ENCODE measurements at places on chromosomes 3 and 15.

GRCh38 chr3:58568572-58569286 lies 8.5 kb downstream of the FAM107A start:
- peak; percentile 82 for DNase-seq

GRCh38 chr3:85780806-85781205 lies 822.0 kb downstream of the CADM2 start:
- peak; percentile 82 for DNase-seq

GRCh38 chr3:154625756-154626155 lies 195.8 kb upstream of the GPR149 start:
- DNase-seq, result no peak

- no peak for DNase-seq
Measured at GRCh38 chr3:149003653-149004305, 12.4 kb downstream of the GYG1 start.

- DNase-seq, result no peak
Measured at GRCh38 chr3:113712129-113712528, 15.7 kb upstream of the USF3 start.

DNA sequence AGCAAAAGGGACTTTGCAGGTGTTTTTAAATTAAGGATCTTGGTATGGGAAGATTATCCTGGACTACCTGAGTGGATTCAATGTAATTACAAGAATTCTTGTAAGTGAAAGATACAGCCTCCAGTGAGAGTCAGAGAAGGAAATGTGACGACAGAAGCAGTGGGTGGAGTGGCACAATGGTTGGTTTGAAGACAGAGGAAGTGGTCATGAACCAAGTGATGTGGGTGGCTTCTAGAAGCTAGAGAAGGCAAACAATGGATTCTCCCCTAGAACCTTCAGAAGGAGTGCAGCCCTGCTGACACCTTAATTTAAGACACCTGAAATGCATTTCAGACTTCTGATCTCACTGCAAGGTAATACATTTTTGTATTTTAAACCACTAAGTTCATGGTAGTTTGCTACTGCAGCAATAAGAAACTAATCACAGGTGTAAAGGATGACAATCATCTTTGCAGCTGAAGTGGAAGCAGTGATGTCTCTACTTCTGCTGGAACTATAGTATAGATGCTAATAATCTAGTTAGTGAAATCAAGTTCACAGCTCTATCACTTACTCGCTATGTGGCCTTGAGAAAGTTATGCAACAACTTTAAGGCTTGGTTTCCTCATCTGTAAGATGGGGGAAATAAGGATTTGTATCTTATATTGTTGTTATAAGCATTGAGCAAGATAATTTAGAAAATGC lies 403.4 kb upstream of the SUCLG2 start:
- DNase-seq, result no peak

- no peak for DNase-seq
Measured at GRCh38 chr3:71089271-71089847, 494.2 kb downstream of the FOXP1 start.

DNA sequence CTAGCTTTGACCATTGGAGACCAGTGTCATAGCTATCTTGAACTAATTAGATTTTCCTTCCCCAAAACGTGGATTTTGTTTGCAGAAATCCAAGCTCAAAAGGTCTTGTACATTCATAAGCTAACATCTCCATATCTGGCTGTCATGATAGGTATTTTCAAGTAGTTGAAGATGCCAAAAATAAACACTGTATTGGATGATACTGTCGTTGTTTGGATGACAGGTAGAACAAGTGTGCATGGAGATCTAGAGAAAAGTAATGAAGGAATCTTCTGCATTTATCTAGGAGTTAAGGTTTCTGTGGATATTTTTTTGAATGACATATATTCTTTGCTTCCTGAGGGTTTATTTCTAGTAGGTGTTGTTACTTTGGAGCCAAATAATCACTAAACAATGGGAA lies 1696.1 kb downstream of the SI start:
- no peak for DNase-seq

DNA sequence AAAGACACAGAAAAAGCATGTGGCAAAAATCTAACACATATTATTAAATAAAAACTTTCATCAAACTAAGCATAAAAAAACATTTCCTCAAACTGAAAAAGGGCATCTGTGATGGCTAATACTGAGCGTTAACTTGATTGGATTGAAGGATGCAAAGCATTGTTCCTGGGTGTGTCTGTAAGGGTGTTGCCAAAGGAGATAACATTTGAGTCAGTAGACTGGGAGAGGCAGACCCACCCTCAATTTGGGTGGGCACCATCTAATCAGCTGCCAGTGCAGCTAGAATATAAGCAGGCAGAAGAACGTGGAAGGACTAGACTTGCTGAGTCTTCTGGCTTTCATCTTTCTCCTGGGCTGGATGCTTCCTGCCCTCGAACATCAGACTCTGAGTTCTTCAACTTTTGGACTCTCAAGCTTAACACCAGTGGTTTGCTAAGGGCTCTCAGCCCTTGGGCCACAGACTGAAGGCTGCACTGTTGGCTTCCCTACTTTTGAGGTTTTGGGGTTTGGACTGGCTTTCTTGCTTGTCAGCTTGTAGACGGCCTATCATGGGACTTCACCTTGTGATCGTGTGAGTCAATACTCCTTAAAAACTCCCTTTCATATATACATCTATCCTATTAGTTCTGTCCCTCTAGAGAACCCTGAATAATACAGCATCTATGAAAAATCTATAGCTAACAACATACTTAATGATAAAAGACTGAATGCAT lies 45.4 kb downstream of the DAZL start:
- DNase-seq, result no peak

GRCh38 chr3:40207796-40208195 lies 101.7 kb upstream of the EIF1B start:
- DNase-seq, result no peak

DNA sequence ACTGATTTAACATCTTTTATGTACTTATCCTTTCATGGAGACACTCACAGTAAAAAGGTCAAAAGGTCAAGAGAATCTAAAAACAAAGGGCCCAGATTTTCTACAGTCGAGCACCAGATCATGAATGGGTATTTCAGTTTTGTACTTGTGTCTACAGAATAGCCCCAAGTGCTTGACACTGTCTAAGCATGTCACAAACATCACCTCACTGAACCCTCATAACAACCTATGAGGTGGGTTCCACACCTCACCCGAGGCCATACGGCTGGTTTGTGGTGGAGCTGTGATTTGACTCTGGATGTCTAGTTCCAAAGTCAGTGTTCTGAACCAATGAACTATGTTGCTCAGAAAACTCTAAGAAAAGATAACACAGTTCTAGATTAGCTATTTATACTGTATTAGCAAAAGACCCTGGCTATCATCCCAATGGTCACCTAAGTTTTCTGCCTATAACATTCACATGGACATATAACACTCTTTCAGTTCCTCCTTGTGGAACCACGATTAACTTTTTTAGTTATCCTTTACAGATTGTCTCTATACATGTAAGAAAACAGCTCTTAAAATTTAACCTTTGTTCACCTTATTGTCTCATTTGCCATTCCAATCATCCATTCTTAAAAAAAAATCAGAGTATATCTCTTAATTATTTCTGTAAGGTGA lies 25.5 kb downstream of the TM6SF1 start:
- DNase-seq, result no peak

- no peak for DNase-seq
Measured at GRCh38 chr3:31022716-31023115, 128.3 kb upstream of the GADL1 start.

DNA sequence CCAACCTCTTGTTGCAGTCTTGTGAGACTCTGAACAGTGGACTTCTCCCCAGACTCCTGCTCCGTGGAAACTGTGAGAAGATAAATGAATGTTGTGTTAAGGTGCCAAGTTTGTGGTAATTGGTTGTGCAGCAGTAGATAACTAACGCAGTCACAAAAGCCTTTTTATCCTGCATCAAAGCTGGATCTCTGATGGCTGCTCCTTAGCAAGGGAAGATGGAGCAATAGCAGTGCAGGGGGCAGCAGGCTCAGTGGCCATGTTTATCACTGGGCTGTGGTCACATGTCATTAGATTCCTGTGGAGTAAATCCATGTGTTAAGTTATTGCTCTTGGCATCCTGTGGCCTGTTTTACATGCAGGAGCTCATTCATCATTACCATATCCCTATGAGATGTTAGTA lies 13.5 kb downstream of the CMTM7 start:
- DNase-seq, result no peak

GRCh38 chr15:68391121-68391520 lies 40.8 kb downstream of the ITGA11 start:
- DNase-seq, result no peak
